Mesenteric fat pad (tissue), 1 donor: ENCODE measurements at places on chromosomes 3 and 15. TPM values are rescaled to one million over a fixed set of nuclear protein-coding genes. Genes with fewer than 3 reads are reported as not detected.

Gene TMEM42
- 8.1 TPM for total RNA-seq

Gene TNFSF10
- 23.0 TPM for total RNA-seq

DNA sequence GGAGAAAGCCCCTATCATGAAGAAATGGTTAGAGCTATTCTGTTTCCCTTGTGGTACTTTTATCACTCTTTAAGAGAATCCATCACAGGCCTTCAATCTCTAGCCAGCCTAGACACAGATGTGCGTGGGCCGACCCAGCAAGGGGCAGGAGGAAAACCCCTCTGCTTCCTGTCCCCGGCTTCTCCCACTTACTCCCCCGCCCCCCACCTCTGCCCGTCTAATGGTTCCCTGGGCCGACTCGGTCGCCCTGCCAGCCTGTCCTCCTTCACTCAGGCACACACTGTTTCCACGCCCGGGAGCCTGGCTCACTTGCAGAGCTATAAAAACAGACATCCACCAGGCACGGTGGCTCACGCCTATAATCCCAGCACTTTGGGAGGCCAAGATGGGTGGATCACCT, 58.3 kb upstream of the TFRC start:
- no peak for DNase-seq

DNA sequence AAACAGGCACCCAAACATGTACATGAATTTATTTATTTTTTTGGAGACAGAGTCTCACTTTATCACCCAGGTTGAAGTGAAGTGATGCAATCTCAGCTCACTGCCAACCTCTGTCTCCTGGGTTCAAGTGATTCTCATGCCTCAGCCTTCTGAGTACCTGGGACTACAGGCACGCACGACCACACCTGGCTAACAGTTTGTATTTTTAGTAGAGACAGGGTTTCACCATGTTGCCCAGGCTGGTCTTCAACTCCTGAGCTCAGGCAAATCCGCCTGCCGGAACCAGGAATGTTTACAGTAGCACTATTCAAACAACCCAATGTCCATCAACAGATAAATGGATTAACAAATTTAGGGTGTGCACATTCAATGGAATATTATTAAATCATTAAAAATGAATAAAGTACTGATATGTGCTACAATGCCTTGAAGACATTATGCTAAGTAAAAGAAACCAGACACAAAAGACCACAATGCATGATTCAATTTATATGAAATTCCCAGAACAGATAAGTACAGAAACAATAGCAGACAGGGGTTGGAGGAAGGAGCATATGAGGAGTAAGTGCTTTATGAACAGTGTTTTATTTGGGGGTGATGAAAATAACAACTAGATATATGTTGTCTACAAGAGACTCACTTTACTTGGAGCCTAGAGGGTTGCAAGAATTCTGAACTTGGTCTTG, 1.3 kb downstream of the LEO1 start:
- no peak for DNase-seq

- DNase-seq = no peak
These were observed 63.7 kb downstream of the ALCAM start for GRCh38 chr3:105430455-105430854.

DNA sequence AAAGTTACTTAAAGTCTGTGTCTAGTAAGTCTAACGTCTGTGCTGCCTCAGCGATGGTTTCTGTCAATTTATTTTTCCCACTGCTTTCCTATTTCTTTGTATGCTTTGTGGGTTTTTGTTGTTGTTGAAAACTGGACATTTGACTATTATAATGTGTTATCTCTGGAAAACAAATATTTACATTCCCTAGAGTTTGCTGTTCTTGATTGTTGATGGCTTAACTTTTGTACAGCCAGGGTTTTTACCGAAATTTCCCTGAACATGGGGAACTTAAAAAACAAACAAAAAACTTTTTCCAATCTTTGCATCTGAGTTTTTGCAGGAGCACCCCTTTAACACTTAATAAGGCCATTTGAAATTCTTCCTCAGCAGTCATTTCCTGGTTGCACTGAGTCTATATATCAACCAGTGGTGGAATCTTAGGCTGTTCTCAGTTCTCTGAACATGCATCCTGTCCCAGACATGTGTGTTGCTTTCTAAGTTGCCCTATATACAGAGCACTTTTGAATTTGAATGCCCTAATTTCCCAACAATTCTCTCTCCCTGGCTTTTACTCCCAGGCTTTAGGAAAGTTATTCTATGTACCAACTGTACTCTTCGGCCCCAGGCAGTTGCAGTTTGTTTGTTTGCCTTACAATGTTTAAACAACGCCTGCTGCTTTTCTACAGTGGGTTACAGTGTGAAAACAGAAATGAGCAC, 11.8 kb upstream of the PIAS1 start:
- no peak for DNase-seq

- DNase-seq = no peak
These were observed 230.8 kb downstream of the FEZF2 start for GRCh38 chr3:62142331-62143085.

- no peak for DNase-seq
These were observed 29.2 kb downstream of the PXK start for GRCh38 chr3:58361866-58362265.

- DNase-seq = no peak
These were observed 119.9 kb downstream of the LMLN start for GRCh38 chr3:198079771-198080520.

GRCh38 chr15:67303490-67304363, 49.1 kb downstream of the IQCH start:
- DNase-seq = no peak

DNA sequence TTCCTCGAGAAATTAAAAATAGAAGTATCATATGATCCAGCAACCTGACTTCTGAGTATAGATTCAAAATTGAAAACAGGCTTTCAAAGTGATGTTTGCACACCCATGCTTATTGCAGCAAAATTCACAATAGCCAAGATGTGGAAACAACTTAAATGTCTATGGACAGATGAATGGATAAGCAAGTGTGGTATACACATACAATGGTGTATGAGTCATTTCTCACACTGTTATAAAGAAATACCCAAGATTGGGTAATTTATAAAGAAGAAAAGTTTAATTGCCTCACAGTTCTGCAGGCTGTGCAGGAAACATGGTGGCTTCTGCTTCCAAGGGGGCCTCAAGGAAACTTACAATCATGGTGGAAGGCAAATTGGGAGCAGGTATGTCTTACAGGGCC, 100.8 kb downstream of the KLF13 start:
- DNase-seq = no peak

DNA sequence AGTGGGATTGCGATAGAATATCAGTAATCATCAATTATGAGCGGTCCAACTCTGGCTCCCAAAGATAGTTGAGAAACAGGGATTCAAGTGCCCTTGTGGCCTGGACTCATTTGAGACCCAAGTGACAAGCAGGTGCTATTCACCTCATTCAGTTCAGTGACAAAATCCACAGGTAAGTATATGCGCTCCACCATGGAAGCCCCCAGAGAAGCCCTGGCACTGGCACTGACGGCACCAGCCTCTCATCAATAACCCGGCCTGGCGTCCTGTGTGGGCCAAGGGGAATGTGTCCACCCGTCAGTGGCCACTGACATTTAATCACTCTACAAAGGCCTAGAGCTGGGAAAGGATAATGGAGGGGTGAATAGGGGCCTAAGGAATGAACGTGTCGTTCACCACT, 117.2 kb downstream of the ADCY5 start:
- no peak for DNase-seq

- no peak for DNase-seq
These were observed 118.0 kb downstream of the DGKG start for GRCh38 chr3:186244016-186244415.

GRCh38 chr3:29764041-29764440, 483.2 kb downstream of the RBMS3 start:
- DNase-seq = no peak
